ENCODE measurements at places on chromosomes 7 and 10.

GRCh38 chr10:43047288-43047970 is 29.4 kb upstream of the RET start:
- no peaks in the 10 kb centered on the region for H3K36me3 ChIP-seq
- no peaks in the 10 kb centered on the region for H3K4me1 ChIP-seq
- no peak overlapping the region for H3K27ac ChIP-seq
- H3K27me3 ChIP-seq: no peaks in the 10 kb centered on the region

DNA sequence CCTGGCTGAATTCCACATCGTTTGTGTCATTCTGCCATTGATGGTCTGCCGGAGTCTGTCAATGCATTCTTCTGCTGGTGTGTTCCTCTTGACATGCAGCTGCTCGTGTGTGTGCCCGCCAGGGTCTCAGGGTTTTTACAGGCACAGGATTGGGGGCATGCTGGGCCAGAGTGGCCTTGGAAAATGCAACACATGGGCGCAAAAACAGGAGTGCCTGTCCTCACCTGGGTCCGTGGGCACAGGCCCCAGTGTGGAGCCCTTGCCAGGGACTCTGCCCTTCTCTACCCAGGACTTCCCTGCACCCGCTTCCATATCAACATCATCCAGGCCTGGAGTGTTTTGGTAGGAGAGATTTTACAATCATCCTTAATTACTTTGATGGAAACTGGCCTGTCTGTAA is 340.7 kb downstream of the KIF20B start:
- no peak for DNase-seq
- H3K4me3 ChIP-seq: no peak overlapping the region
- H3K4me1 ChIP-seq: no peaks in the 10 kb centered on the region
- H3K27ac ChIP-seq: no peak overlapping the region

DNA sequence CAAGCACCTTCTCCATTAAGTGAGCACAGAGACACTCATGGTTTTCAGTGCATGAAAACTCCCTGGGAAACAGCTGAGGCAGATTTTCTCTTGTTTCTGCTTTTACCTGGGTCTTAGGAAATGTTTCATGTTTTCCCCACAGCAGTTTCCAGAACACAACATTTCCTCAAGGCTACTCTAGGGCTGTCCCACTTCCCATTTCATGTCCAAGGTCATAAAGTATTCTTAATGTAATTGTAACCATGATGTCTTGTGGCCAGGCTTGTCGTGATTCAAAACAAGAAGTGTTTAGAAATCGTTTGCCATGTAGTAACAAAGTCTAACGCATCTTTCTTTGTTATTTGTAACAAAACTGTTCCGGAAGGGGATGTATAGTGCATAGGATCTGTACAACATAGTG is 83.8 kb upstream of the NRP1 start:
- H3K27me3 ChIP-seq: no peaks in the 10 kb centered on the region
- peaks cover 17% of the 10 kb centered on the region for H3K4me1 ChIP-seq
- H3K36me3 ChIP-seq: no peaks in the 10 kb centered on the region
- no peak overlapping the region for H3K27ac ChIP-seq
- H3K4me3 ChIP-seq: no peak overlapping the region

DNA sequence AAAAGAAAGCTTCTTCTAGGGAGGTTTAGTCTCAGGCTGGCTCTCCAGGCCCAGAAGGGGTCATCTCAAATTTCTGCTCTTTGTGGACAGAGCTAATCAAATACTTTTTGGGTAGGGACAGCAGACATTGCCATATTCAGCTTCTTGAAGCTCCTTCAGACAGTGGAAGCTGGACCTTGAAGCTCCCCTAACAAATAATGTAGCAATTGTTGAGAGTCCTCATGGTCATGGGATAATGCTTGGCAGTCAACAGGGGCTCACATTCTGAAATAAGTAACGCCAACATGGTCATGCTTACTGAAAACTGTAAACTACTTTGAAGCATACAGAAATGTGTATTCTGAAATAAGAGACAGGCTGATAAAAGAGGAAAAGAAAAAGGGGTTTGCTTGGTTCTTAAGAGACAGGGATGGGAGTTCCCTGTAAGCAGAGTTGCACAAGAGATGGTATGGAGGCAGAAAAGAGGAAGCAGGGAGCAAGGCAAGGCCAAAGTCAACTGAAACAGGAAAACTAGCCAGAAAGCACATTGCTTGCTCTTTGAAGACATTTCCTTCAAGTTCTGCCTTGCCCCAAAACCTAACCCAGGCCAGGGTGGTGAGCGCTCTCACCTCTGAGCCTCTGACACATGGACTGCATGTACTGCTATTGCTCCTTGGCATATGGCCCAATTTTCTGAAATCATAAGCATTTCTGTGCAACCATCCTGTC is 53.1 kb upstream of the KMT2E start:
- H3K27ac ChIP-seq: peak overlapping the region; percentile 27
- no peak overlapping the region for H3K4me3 ChIP-seq
- no peaks in the 10 kb centered on the region for H3K4me1 ChIP-seq
- no peaks in the 10 kb centered on the region for H3K27me3 ChIP-seq
- H3K36me3 ChIP-seq: no peaks in the 10 kb centered on the region

- H3K4me1 ChIP-seq: no peaks in the 10 kb centered on the region
- no peaks in the 10 kb centered on the region for H3K27me3 ChIP-seq
- no peak for DNase-seq
- H3K27ac ChIP-seq: no peak overlapping the region
- H3K36me3 ChIP-seq: no peaks in the 10 kb centered on the region
These were observed 21.6 kb upstream of the LHFPL3 start for GRCh38 chr7:104306793-104307192.

- H3K4me1 ChIP-seq: no peaks in the 10 kb centered on the region
- H3K27me3 ChIP-seq: no peaks in the 10 kb centered on the region
- no peak overlapping the region for H3K4me3 ChIP-seq
These were observed 133.5 kb downstream of the MTPAP start for GRCh38 chr10:30215623-30216022.

DNA sequence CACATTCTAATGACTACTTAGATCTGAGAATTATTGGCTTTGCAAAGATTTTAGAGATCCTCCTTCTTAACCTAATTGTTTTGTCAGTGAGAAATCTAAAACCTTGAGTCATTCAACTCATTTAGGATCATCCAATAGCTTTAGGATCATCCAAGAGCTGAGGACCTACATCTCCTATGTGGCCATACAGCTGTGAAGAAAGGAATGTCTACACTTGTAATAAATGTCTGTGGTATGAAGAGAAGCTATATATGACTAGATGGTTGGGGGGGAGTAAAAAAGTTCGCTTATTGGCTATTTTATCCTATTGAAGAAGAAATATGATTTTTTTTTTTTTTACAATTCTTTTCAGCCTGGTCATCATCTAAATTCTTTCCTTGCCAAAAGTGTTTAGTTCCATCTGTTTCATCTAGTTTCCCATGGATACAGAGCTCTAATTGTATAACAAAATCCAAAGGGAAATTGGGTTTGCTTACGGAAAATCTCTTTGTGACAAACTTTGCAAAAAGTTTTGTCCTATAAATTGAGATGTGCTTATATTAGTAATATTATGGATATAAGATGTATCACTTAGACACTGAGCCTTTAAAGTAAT is 196.7 kb downstream of the PRKG1 start:
- no peak for DNase-seq
- no peak overlapping the region for H3K4me3 ChIP-seq
- H3K27me3 ChIP-seq: no peaks in the 10 kb centered on the region
- no peaks in the 10 kb centered on the region for H3K36me3 ChIP-seq
- H3K4me1 ChIP-seq: no peaks in the 10 kb centered on the region

DNA sequence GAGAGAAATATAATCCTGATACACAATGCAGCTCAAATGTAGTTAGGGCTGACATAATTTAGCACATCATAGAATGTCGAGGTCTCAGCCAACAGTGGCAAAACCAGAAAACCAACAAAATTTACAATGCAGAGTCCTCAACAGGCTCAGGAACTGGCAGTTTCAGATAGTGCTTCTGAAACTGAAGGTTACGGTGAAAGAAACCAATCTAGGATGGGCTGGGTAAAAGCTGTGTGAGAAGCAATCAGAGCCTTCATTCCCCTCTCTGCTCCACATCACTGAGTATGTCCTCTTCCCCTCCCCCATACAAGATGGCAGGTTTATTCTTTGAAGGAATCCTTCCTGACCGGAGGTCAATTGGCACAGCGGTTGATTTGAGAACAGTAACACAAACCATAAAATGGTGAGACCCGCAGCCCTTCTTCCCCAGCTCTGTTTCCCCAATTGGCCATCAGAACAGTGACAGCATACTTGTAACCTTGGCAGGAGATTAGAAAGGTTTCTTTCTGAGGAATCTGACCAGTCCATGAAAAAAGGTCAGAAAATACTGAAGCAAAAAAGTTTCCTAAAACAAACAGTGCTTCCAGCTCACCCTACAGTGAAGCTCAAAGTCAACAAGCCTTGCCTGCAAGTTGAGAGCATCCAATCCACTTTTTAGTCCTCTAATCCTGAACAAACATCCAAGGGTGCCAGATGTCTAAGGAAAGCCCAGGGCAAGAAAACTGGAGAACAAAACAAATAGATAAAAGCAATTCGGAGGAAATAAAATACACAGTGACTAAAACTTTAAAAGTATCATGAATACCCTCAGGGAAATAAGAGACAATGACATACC is 53.9 kb upstream of the IL6 start:
- no peak overlapping the region for H3K27ac ChIP-seq
- H3K27me3 ChIP-seq: no peaks in the 10 kb centered on the region
- no peaks in the 10 kb centered on the region for H3K36me3 ChIP-seq
- no peak overlapping the region for H3K4me3 ChIP-seq
- no peaks in the 10 kb centered on the region for H3K4me1 ChIP-seq
- DNase-seq: no peak

Measured in body of pancreas (tissue), 4 donors.